Activated T-helper 2 cell treated with anti-CD3 and anti-CD28 coated beads, Interferon-gamma antibody, Interleukin-2, Interleukin-4, amounts not matched to agents 10 μg/mL and 5 μg/mL and 100 μg/mL, durations not matched to agents 14 hours and 24 hours and 36 hours (primary cell): ENCODE measurements at places on chromosomes 6 and 20. TPM values are rescaled to one million over a fixed set of nuclear protein-coding genes. Genes with fewer than 3 reads are reported as not detected.

DNA sequence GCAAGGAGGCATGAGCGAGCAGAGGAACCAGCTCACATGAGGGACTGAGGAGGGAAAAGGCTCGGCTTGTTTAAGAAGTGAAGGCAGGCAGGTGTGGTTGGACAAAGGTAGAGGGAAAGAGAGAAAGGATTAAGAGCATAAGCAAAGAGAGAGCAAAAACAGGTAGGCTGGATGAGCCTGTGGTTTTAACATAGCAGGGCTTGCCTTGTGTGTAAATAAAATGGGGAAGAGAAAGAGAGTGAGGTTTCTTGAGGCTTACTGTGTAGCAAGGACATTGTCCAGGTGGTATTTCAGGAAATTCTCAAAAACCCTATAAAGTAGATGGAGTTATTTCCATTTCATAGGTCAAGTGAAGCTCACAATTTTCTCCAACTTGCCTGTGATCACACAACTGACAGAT lies 93.9 kb upstream of the HDAC2 start:
- no peak overlapping the region for H3K4me3 ChIP-seq
- DNase-seq, result no peak
- no peaks in the 10 kb centered on the region for H3K4me1 ChIP-seq
- H3K27me3 ChIP-seq, result peaks cover 4% of the 10 kb centered on the region

DNA sequence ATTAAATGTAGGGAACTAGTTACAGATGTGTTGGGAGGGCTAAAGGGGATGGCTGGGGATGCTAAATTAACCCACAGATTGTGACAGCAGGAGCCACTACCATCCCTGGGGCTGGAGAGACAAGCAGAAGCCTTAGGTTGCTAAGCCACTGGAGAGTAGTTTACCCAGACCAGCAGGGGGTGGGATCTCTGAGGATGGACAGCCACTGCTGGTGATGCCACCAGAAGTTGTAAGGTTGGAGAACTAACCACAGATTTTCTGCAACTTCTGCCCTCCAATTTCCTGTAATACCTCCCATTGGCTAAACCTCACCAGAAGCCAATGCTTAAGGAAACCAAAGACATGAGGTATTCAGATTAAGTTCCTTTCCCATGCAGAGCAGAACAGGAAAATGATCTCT lies 139.6 kb upstream of the NOX3 start:
- no peak overlapping the region for H3K27ac ChIP-seq
- no peak for DNase-seq
- H3K36me3 ChIP-seq, result no peaks in the 10 kb centered on the region
- no peaks in the 10 kb centered on the region for H3K4me1 ChIP-seq
- no peaks in the 10 kb centered on the region for H3K27me3 ChIP-seq

DNA sequence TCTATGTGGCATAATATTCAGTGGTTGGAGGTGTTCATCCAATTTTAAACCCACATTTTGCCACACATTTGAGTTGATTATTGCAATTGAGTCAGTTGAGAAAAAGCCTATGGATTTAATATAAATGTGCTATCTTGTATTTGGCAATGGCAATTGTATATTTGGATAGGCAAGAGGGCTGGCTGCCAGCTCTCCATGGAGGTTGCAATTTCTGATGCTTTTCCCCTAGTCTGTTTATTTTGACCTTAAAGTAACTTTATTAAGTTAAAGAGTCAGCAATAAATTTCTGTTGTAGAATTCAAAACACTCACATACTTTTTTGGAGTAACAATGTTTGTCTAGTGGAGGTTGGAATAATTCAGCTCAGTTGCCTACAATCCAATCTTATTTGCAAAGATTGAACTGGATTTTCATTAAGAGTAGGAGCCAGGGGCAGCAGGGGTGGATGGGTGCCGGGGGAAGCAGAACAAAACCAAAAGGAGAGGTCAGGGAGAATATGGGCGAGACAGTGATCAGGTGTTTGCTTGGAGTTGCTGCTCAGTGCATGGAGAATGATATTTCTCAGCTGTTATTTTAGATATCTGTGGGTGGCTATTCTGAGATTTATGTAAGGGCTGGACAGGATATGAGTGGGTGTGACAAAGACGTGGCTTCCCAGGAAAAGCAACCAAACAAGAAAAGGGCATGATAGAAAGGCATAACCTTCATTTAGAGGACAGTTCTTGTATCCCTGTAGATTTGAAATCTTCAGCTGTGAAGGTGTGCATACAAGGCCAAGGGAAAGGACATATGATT lies 163.0 kb downstream of the HDGFL1 start:
- DNase-seq, result no peak
- no peaks in the 10 kb centered on the region for H3K4me1 ChIP-seq
- no peak overlapping the region for H3K4me3 ChIP-seq
- no peaks in the 10 kb centered on the region for H3K27me3 ChIP-seq

The KIF13A gene
- total RNA-seq, result 0.48 TPM in 1 of 2 replicates, not detected in the other

DNA sequence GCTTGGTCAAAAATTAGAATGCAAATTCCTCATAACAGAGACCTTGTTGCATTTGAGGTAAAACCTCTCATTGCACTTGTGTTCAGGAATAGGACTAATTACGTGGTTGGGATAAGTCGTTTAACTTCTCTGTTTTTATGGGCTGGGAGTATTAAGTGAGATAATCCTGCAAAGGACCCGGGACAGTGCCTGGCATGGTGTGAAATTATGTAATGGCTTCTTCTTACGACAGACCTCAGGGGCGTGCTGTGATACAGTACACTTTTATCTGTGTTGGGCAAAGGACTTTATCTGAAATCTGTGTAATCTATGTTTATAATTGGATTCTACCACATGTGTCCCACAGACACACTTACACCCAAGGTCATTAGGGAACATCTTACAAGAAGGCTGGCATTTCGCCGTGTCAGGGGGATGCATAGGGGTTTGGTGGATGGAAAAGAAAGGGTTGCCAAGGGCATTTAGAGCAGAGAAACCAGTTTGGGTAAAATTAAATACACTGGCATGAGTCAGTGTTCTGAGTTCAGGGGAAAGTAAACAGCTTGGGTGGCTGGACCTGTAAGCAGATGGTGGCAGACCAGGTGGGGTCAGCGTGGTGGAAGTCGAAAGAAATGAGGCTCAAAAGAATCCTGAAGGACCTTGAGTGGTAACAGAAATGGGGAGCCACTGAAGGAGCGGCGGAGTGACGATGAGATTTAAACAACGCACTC lies 17.2 kb upstream of the RTF2 start:
- peaks cover 15% of the 10 kb centered on the region for H3K4me1 ChIP-seq
- H3K27me3 ChIP-seq, result no peaks in the 10 kb centered on the region
- no peak overlapping the region for H3K27ac ChIP-seq
- no peak for DNase-seq
- H3K36me3 ChIP-seq, result peaks cover 26% of the 10 kb centered on the region
- H3K4me3 ChIP-seq, result no peak overlapping the region

- H3K27ac ChIP-seq, result no peak overlapping the region
- H3K4me3 ChIP-seq, result no peak overlapping the region
- H3K27me3 ChIP-seq, result peaks cover 7% of the 10 kb centered on the region
- no peaks in the 10 kb centered on the region for H3K36me3 ChIP-seq
Measured at GRCh38 chr6:47376930-47377329, 67.2 kb upstream of the TNFRSF21 start.

DNA sequence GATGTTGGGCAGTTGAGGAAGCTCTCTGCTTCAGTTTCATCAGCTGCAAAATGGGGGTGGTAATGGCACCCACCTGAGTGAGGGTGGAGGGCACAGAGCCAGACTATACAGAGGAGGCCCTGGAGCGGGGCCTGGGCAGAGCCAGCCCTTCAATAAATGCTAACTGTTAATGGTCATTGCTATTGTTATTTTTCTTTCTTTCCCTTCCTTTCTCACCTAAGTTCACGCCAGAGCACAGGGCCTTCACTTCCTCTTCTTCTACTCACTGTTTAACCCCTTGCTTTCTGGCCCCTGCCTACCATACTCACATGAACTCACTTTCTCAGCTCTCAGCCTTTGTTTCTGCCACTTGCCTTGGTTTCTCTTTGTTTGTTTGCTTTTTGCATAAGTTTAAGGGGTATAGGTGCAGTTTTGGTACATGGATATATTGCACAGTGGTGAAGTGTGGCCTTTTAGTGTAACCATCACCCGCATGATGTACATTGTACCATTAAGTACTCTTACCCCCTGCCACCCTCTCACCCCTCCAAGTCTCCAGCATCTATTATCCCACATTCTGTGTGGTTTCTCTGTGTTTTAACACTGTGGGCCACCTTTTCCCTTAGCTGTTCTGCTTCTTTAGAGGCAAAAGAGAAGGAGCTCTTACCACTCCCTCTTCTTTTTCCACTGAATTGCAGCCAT lies 7.5 kb upstream of the RREB1 start:
- DNase-seq, result no peak
- H3K36me3 ChIP-seq, result no peaks in the 10 kb centered on the region
- peaks cover 27% of the 10 kb centered on the region for H3K27me3 ChIP-seq
- no peak overlapping the region for H3K27ac ChIP-seq

GRCh38 chr6:137206577-137206976 lies 12.6 kb downstream of the IFNGR1 start:
- H3K4me3 ChIP-seq, result no peak overlapping the region
- H3K27me3 ChIP-seq, result no peaks in the 10 kb centered on the region
- peaks cover 85% of the 10 kb centered on the region for H3K36me3 ChIP-seq
- no peak for DNase-seq
- H3K27ac ChIP-seq, result no peak overlapping the region

DNA sequence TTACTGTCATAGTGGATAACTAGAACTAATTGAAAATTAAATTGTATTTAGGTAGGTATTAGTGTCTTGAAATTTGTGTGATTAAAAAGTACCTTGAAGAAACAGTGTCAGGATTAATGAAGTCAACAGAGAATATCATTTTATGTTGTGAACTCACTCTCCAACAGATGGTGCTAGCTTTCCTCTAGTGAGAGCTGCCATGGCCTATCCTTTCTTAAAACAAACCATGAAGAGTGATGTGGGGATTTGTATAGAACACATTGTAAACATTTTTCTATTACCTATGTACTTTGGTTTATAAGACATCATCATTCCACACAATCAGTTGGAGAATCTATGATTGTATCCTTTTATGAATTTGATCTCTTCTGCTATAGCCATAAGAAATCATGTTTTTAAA lies 4.8 kb upstream of the SRSF12 start:
- H3K4me1 ChIP-seq, result peaks cover 1% of the 10 kb centered on the region
- no peak for DNase-seq
- H3K36me3 ChIP-seq, result no peaks in the 10 kb centered on the region
- no peak overlapping the region for H3K27ac ChIP-seq
- H3K4me3 ChIP-seq, result no peak overlapping the region
- peaks cover 28% of the 10 kb centered on the region for H3K27me3 ChIP-seq

The RAET1E gene
- not detected in 2 replicates for total RNA-seq

GRCh38 chr6:28657381-28657768 lies 131.7 kb downstream of the GPX5 start:
- peak overlapping the region; percentile 12 for H3K27ac ChIP-seq
- H3K36me3 ChIP-seq, result no peaks in the 10 kb centered on the region
- peak overlapping the region; percentile 80 for H3K4me3 ChIP-seq
- no peak for DNase-seq
- H3K4me1 ChIP-seq, result peaks cover 26% of the 10 kb centered on the region
- H3K27me3 ChIP-seq, result peaks cover 56% of the 10 kb centered on the region
